RKO (cell line): ENCODE measurements at places on chromosomes 12 and 14.

GRCh38 chr14:71418532-71419245, 511.4 kb downstream of the PCNX1 start:
- DNase-seq: no peak

DNA sequence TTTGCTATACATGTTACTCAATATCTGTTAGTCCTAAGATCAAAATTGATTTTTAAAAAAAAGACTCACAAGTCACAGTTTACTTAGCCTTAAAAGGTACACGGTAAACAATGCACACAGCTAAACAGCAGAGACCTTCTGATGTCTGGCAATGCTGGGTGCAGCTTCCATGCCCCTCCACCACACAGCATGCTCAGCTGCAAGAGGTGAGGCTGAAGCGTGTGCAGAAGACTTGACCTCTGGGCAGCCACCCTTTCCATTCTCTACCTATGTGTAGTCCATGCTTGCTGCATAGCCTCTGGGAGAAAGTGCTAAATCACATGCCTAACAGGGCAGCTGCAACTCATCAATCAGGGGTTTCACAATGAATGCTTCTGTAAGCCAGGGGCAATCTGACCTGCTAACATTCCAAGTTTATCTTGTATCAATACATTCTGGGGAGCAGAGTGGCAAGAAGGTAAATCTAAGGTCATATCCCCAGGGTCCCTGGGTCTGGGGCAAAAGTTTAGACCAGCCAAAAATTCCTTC, 44.5 kb upstream of the AMN1 start:
- DNase-seq: no peak

GRCh38 chr12:13248964-13249363, 52.4 kb downstream of the EMP1 start:
- DNase-seq: no peak

- DNase-seq: no peak
These were observed 180.6 kb upstream of the CAND1 start for GRCh38 chr12:67088401-67089118.

- DNase-seq: peak; percentile 68
These were observed 4.7 kb upstream of the CCER1 start for GRCh38 chr12:90959538-90960139.

- DNase-seq: no peak
These were observed 341.3 kb downstream of the SLC16A7 start for GRCh38 chr12:59937148-59937547.

GRCh38 chr14:100383727-100384158, 60.6 kb downstream of the SLC25A47 start:
- DNase-seq: peak; percentile 42

- DNase-seq: peak; percentile 11
These were observed 31.4 kb upstream of the SNAPC1 start for GRCh38 chr14:61730756-61731373.

- no peak for DNase-seq
These were observed 529 bp downstream of the RPLP0 start for GRCh38 chr12:120200364-120200800.

DNA sequence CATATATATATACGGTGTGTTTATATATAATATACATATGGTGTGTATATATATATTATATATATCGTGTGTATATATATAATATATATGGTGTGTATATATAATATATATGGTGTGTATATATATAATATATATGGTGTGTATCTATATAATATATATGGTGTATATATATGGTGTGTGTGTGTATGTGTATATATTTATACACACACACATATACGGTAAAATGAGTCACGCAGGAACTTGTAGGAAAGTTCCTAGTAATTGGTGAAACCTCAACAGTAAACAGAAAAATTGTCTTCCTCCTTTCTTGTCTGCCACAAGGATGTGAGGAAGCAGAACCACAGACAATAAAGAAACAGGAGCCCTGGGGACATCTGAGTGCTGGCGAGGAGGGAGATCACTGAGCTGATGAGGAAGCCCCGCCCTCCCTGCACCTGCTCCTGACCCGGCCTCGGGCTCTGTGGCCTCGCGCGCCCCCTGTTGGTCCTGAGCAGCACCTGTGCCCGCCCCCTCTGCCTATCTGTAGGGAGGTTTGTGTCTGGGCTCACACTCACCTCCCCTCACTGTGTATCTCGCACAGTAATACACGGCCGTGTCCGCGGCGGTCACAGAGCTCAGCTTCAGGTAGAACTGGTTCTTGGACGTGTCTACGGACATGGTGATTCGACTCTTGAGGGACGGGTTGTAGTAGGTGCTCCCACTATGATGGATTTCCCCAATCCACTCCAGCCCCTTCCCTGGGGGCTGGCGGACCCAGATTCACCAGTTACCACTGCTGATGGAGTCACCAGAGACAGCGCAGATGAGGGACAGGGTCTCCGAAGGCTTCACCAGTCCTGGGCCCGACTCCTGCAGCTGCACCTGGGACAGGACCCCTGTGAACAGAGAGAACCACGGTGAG, 1079.4 kb downstream of the TMEM121 start:
- DNase-seq: peak; percentile 24

- DNase-seq: no peak
These were observed 151.3 kb downstream of the TTC7B start for GRCh38 chr14:90664911-90665310.

GRCh38 chr14:70909733-70910614, 2.7 kb downstream of the PCNX1 start:
- peak; percentile 48 for DNase-seq

DNA sequence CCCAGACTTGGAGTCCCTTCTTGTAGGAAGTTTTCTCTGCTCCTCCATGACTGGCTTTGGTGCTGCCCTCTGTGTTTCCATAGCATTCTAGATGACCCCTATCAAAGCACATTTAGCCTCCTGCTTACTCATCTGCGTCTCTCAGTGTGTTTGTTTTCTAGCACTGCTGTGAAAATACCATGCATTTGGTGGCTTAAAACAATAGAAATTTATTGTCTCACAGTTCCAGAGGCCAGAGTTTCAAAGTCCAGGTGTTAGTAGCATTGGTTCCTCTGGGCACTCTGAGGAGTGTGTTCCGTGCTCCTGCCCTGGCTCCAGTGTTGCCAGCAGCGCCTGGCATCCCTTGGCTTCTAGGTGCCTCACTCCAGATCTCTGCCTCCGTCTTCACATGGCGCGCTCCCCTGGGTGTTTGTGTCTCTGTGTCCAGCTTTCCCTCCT, 86.1 kb downstream of the CACNA1C start:
- no peak for DNase-seq

- DNase-seq: no peak
These were observed 47.4 kb downstream of the SUSD6 start for GRCh38 chr14:69658664-69659261.

DNA sequence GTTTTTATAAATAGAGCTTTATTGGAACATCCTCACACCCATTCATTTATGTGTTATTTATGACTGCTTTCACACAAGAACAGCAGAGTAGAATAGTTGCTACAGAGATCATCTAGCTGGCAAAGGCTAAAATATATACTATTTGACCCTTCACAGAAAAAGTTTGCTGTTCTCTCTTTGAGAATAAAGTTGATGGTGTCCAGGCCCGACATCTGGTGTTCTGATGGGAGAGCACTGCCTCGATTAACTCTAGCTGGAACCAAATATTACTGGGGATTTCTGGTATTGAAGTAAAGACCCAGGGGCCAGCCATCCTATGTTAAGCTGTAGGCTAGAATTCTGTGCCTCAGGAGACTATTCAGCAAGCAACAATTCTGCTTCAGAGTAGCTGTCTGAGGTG, 21.8 kb downstream of the FAM234B start:
- DNase-seq: no peak

GRCh38 chr12:103824845-103825244, 16.2 kb downstream of the NT5DC3 start:
- no peak for DNase-seq

GRCh38 chr12:11621797-11622423, 27.6 kb upstream of the ETV6 start:
- DNase-seq: no peak
